GM13976 (cell line): ENCODE measurements at places on chromosomes 1 and 21.
A peak's percentile ranks its signal among the peaks of the same experiment; 100 is the strongest.

GRCh38 chr1:30682396-30683275, 40.7 kb downstream of the MATN1 start:
- no peak for DNase-seq

DNA sequence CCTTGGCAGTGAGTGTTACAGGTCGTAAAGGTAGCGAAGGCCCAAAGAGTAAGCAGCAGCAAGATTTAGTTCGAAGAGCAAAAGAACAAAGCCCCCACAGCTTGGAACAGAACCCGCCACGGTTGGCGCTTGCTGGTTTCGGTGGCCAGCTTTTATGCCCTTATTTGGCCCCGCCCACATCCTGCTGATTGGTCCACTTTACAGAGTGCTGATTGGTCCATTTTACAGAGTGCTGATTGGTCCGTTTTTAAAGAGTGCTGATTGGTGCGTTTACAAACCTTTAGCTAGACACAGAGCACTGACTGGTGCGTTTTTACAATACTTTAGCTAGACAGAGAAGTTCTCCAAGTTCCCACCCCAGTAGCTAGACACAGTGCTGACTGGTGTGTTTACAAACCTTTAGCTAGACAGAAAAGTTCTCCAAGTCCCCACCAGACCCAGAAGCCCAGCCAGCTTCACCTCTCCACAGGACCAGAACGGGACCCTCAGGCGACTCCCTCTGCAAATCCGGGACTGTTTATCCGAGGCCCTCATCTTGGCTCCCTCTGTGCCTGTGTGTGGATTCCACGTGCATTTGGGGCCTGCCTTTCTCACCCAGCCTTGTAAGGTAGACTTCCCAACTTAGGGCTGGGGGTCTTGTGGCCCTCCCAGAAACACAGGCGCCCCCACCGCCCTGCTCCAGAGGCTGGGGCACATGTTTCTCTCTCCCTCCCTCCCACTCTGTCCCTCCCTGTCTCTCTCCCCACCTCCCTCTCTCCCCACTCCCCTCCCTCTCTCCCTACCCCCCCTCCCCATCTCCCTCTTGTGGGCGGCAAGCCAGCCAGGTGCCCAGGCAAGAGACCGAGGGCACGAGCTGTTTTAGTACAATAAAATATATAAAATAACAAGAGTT, 12.6 kb downstream of the FTCD start:
- no peak for DNase-seq

DNA sequence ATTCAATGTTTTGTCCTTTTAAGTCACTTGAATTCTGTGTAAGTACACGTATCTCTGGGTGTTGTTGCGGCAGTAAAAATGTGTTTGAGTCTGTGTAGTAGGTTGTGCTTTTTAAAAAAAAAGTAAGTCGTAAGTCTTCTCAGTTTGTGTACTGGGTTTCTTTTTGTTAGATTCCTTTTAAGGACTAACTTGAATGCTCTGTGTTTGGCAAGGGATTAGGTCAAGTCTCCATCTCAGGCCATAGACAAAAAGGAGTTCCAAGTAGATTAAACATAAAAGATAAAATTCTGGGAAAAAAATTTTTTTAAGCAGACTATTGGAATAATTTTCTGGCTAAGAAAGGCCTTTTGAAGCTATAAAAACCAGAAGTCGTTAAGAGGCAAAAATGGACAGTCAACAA, 113.1 kb downstream of the ATP5PO start:
- no peak for DNase-seq

DNA sequence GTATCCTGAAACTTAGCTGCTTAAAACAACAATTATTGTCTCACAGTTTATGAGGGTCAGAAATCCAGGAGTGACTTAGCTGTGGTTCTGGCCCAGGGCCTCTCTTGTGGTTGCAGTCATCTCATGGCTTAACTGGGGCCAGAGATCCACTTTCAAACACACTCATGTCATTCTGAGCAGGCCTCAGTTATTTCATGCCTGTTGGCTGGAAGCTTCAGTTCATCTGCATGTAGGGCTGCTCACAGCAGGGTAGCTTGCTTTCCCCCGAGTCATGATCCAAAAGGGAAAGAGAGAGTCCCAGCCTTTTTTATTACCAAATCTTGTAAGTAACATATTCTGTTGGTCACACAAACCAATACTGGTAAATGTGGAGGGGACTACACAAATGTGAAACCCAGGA, 96.6 kb upstream of the B3GALT2 start:
- DNase-seq = no peak

- DNase-seq = no peak
Measured at GRCh38 chr1:161736335-161736969, 13.1 kb upstream of the DUSP12 start.

DNA sequence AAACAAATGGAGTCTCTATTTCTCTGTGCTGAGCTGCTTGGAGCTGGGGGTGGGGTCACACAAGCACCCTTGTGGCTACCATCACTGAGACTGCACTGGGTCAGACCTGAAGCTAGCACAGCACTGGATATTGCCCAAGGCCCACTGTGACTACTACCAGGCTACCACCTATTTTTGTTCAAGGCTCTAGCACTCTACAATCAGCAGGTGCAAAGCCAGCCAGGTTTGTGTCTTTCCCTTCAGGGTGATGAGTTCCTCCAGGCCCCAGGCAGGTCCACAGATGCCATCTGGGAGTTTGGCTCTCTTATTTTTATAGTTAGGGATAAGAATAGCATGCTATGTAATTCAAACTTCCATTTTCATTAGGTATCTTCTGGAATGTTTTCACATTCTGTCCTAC, 23.5 kb downstream of the ADCY10 start:
- DNase-seq = no peak

GRCh38 chr1:19186001-19186400, 24.1 kb downstream of the UBR4 start:
- DNase-seq = no peak

DNA sequence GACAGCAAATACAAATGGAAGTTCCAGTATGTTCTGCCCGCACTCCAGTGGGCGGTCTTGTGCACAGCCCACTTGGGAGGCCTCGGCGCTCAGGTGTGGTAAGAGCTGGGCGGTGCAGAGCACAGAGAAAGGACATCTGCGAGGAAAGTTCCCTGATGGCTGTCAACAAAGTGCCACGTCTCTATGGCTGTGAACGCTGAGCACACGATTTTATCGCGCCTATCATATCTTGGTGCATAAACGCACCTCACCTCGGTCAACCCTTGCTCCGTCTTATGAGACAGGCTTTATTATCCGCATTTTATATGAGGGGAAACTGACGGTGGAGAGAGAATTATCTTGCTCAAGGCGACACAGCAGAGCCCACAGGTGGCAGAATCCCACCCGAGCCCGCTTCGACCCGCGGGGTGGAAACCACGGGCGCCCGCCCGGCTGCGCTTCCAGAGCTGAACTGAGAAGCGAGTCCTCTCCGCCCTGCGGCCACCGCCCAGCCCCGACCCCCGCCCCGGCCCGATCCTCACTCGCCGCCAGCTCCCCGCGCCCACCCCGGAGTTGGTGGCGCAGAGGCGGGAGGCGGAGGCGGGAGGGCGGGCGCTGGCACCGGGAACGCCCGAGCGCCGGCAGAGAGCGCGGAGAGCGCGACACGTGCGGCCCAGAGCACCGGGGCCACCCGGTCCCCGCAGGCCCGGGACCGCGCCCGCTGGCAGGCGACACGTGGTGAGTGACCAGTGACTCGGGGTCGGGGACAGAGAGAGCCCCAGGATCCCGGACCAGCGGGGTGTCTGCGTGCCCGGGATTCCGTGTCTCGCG, at the start of gene IL12RB2:
Gene IL12RB2, plus strand, starts transcription at position 623 of the 810 bp plus-strand sequence. CDS start 12,496 bp downstream, outside the sequence.
- peak; percentile 67 for DNase-seq

DNA sequence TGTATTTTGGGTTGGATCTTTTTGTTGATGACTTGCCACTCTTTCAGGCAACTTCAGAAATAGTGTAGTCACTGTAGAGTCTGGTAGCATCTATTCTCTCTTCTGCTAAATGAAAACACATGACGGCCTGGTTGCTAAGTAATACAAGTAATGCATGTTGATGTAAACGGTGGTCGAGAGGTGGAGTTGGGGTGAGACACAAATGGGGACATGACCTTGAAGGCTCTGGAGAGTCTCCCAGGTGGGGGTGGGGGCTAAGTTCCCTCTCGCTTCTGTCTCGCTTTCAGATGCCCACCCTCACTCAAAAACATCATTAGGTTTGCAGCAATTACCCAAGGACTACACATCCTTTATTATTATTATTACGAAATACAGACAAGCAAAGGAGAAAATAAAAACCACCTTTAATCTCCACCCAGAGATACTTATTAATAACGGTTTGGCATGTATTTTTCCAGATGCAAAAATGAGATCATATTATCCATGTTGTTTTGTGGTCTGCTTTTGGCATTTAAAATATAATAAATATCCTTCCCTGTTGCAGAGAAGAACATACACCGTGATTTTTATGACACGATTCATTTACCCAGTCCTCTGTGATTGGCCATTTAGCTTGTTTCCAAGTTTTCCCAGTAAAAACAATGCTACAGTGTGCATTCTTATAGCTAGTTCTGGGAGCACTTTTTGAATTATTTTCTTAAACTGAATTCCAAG, 138.1 kb downstream of the MIS18A start:
- DNase-seq = no peak

DNA sequence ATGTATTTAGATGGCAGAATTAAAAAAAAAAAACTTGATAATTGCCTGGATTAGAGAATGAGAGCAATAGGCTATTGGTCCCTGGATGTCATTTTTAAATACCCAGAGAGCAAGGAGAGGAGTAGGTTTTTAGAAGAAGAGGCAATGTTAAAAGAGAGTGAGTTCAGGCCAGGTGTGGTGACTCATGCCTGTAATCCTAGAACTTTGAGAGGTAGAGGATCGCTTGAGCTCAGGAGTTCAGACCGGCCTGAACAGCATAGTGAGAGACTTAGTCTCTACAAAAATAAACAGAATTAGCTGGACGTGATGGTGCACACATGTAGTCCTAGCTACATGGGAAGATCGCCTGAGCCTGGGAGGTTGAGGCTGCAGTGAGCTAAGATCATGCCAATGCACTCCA, 15.9 kb upstream of the MUTYH start:
- DNase-seq = no peak

DNA sequence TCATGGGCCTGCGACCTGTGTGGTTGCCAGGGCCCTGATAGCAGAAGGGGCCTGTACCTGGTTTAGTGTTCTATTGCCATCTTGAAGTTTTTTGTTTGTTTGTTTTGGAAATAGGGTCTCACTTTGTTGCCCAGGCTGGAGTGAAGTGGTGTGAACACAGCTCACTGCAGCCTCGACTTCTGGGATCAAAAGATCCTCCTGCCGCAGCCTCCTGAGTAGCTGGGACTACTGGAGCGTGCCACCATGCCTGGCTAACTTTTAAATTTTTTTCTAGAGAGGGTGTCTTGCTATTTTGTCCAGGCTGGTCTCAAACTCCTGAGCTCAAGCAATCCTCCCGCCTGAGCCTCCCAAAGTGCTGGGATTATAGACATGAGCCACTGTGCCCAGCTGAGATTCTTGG, 72.9 kb downstream of the UBE2T start:
- DNase-seq = no peak

DNA sequence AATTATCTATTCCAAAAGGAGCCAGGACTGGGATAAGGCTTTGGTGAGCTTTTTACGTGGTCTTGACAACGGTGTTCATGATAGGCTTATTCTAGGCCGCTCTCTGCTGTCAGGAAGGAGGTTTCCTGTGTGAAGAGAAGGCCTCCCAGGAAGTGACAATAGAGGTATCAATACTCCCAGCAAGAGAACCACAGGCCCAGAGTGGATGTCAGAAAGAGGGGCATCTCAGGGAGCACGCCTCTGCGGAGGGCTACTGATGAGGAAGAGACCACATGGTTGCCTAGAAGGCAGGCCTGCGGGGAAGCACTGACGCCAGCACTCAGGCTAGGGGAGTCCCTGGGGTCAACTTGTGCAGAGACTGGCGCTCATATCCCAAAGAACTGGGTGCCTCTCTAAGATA, 60.4 kb downstream of the ITPKB start:
- DNase-seq = no peak

GRCh38 chr1:200353232-200353631, 56.6 kb downstream of the ZNF281 start:
- DNase-seq = no peak

- no peak for DNase-seq
Measured at GRCh38 chr1:3492545-3493246, 38.2 kb downstream of the ARHGEF16 start.

- DNase-seq = no peak
Measured at GRCh38 chr1:245045087-245045881, 109.5 kb upstream of the KIF26B start.

GRCh38 chr21:30444204-30444603, 4.1 kb downstream of the KRTAP15-1 start:
- no peak for DNase-seq

- DNase-seq = no peak
Measured at GRCh38 chr1:224683936-224684335, 67.8 kb downstream of the CNIH3 start.

DNA sequence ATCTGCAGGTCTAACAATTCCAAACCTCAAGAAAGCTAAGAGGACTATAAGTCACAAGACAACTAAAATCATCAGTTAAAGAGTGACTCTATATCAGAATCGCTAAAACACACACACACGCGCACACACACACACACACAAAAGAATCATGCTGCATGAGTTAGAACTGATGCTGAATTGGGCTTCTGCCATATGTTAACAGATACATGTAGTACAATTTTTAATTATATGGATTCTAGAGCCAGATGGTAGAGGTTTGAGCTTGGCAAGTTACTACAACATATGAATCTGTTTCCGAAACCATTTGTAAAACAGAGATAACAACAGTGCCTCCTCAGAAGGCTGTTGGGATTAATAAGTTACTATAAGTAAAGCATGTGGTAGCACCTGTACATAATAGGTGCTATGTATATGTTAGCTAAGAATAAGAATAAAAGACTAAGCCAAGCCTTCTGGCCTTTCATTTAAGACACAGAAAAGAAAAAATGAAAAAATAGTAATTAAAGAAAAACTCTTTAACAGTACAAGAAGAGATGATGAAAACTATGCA, 17.9 kb downstream of the EPRS1 start:
- DNase-seq = no peak

DNA sequence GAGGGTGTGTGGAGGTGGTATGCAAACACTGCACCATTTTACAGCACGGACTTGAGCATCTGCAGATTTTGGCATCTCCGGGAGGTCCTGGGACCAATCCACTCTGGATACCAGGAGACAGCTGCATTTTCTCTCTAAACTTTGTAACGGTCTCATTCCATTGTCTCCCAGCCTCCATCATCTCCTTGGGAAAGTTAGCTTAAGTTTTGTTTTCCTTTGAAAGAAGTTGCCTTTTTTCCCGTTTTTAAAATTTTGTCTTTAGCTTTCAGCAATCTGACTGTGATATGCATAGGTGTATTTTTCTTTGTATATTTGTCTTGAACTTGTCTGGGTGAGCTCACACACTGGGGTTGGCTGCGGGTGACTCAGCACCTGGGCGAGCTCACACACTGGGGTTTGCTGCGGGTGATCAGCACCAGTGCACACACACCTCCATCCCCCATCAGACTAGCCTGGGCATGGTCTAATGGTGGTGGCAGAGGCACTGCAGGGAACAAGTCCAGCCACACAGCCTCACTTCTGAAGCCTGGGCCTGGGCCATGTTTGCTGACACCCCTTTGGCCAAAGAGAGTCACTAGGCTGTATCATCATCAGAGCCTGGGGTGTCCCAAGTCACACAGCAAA, 32.1 kb upstream of the COL18A1 start:
- no peak for DNase-seq

DNA sequence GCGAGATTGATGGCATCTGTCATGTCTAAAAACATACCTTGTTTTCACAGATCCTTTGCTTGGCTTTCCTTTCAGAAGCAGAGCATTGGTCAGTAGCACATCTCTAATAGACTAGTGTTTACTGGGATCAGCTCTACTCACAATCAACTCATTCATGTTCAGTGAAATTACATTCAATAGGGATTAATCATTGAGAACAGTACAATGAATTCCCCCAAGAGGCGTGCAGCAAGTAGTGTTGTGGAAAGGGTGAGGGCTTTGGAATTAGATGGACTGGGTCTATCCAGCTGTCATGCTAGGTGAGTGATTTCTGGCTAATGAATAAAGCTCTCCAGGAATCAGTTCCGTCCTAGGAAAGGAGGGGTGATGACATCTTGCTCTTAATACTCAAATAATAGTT, 155.2 kb upstream of the COA6 start:
- no peak for DNase-seq
